ENCODE measurements at places on chromosomes 2 and 18. TPM values are rescaled to one million over a fixed set of nuclear protein-coding genes. Genes with fewer than 3 reads are reported as not detected.
A peak's percentile ranks its signal among the peaks of the same experiment; 100 is the strongest.

DNA sequence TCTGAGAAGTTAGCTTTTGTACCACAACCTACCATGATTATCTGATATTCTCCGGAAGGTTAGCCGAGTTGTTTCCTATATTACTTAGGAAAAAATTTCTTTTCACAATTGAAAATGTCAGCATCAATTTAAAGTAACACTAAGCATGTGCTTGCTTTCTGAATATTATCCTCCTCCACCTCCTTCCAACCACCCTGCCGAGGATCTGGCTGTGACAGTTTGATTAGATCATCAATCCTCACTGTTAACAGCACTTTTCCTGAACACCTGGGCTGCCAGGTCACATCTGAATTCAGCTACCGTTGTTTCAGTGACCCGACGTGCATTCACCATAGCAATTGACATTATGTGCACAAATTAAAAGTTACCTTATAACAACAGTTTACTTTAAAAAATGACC, 207.0 kb downstream of the ZNF407 start:
- no peak for DNase-seq

DNA sequence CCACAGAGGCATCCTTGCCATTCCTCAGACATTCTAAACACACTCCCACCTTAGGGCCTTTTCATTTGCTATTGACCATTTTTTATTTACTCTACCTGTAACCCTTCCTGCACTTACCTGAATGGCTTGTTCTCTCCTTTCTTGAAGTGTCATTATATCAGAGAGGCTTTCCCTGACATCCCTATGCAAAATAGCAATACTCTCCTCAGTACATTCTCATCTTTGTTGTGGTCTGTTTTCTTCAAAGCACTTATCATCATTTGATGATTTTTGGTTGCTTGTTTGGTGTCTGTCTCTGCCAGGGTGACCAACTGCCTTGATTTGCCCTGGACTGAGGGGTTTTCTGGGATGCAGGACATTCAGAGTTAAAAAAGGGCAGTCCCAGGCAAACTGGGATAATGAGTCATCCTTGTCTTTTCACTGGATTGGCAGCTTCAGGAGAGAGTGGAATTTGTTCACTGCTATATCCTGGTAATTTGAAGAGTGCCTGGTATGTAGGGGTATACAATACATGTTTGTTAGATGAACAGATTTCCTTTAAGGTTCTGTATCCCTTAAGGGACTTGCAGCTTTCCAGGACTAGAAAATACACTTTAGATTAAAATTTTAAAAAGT, 102.4 kb downstream of the BABAM2 start:
- no peak for DNase-seq

DNA sequence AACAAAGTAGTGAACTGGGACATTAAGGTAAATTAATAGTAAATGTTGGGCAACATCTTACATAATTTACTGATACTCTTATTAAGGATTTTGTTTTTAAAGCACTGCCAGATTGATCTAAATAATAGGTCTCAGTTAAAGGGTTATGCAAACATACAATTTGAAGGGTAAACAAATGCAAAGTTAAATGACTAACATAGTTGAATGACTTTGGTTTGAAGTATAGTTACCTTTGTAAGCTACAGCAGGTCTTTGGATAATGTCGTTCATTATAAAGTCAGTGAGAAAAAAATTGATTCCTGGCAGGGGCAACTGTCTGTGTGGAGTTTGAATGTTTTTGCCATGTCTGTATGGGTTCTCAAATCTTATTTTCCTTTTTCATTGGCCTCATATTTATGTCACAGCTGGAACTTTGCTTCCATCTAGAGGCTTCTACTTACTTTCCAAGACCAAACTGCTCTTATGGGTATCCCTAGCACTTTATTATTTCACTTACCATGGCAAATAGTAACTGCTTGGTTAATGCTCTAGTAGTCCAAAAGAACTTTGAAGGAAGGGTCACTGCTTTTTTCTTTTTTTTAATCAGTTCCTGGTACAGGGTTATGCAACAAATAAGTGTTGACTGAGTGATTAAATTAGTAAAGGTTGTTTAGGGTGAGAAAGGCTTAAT, 107.8 kb downstream of the NBEAL1 start:
- DNase-seq = no peak

GRCh38 chr18:12463191-12463590, 55.5 kb downstream of the PRELID3A start:
- no peak for DNase-seq

The CCDC141 gene
- polyA plus RNA-seq = not detected

DNA sequence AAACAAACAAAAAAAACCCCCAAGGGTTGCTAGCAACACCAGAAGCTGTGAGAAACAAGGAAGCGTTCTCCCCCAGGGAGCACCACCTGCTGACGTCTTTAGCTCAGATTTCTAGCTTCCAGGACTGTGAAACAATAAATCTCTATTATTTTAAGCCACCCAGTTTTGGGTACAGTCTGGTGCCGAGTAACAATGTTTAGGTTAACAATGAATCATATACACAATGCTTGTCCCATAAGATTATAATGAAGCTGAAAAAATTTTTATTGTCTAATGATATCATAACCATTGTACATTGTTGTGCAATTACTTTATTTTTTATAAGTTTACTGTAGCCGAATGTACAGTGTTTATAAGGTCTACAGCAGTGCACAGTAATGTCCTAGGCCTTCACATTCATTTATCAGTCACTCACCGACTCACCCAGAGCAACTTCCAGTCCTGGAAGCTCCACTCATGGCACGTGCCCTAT, 72.1 kb upstream of the CAB39 start:
- no peak for DNase-seq

The DCC gene
- not detected for polyA plus RNA-seq

The POU3F3 gene
- polyA plus RNA-seq = 31.4 TPM

The RUFY4 gene
- polyA plus RNA-seq = not detected

- no peak for DNase-seq
Measured at GRCh38 chr2:7633566-7634153, 716.4 kb downstream of the RNF144A start.

GRCh38 chr18:75531212-75531850, 103.8 kb upstream of the SMIM21 start:
- DNase-seq = no peak

The HK2 gene
- polyA plus RNA-seq = 0.47 TPM

DNA sequence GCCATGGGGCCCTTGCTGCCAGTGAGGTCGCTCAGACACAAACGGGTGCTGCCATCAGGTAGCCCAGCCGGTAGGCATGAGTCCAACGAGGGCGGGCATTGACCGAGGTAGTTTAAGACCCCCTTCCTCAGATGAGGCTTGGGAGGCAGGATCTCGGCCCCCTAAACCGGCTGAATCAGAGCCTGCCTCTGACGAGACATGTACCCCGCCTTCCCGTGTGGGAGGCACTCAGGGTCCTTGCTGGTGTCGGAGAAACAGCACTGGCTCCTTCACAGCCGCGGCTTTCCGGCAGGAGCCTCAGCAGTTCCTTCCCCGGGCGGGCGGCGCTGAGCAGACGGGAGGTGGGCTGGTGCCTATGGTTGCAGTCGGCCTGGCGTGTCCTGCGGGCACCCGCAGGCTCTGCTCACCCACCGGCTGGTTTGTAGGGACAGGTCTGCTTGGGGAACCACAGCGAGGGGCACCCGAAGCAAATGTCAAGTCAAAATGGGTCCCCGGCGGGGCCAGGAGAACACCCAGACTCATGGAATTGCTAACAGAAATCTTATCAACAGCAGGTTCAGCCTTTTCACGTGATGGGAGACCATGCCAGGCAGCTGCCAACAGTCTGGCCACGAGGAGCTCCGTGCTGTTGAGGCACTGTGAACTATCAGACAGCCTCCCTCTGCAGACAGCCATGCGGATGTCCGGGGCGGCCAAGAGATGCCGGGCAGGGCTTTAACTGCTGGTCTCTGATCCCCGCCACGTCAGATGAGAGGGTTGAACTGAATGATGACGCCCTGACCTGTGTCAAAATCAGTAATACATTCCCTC, 2.8 kb downstream of the KCNG2 start:
- DNase-seq = peak; percentile 63

GRCh38 chr2:9807555-9808305, 35.5 kb upstream of the TAF1B start:
- no peak for DNase-seq

DNA sequence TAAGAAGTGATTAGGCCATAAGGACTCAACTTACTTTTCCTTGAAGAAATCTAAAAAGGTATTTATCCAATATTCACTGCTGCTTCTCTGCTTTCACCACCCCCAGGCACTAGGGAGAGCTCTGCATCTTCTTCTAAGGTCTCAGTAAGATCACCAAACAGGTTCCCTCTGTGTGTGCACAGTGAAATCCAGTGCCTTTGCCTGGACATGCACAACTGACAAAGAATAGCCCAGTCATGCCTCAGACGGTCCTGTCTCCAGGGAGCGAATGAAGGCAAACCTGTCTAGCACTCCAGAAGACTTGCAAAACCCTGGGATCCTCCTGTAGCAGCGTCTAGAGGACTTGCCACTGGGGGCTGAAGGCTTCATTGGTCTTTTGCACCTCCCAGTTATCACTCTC, 344.5 kb upstream of the LRATD1 start:
- DNase-seq = no peak

GRCh38 chr18:9706081-9706935, 1.8 kb upstream of the RAB31 start:
- DNase-seq = no peak

The DGUOK gene
- polyA plus RNA-seq = 86.2 TPM

The RBM43 gene
- 6.0 TPM for polyA plus RNA-seq

GRCh38 chr2:232636788-232637420, 3.5 kb downstream of the EFHD1 start:
- DNase-seq = no peak

GRCh38 chr2:130332271-130333073, 10.2 kb upstream of the IMP4 start:
- DNase-seq = peak; percentile 84

GRCh38 chr2:75587954-75588587, 27.3 kb upstream of the EVA1A start:
- DNase-seq = no peak

- DNase-seq = no peak
Measured at GRCh38 chr2:114714313-114714712, 271.9 kb downstream of the DPP10 start.

- DNase-seq = no peak
Measured at GRCh38 chr18:27363872-27364271, 178.8 kb upstream of the CHST9 start.

The DES gene
- 30.0 TPM for polyA plus RNA-seq

DNA sequence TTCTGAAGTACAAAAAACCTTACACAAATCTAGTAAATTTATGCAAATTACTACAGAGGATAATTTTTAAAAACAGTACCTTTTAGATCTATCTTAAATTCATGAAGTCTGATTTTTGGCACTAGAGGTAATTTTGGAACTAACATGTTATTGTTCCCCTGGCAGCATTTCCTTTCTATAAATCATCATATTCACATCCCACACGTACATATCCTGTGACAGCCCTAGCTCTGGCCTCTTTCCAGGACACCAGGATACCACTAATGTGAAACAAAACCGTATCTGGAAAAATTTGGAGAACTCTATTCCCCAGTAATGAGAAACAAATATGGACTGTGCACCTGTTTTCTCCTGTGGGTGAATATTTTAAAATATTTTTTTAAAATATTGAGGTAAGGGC, 14.0 kb upstream of the BIRC6 start:
- no peak for DNase-seq

Data from kidney (tissue), 22 donors.